ENCODE measurements at places on chromosomes 11 and 22. TPM values are rescaled to one million over a fixed set of nuclear protein-coding genes. Genes with fewer than 3 reads are reported as not detected.

DNA sequence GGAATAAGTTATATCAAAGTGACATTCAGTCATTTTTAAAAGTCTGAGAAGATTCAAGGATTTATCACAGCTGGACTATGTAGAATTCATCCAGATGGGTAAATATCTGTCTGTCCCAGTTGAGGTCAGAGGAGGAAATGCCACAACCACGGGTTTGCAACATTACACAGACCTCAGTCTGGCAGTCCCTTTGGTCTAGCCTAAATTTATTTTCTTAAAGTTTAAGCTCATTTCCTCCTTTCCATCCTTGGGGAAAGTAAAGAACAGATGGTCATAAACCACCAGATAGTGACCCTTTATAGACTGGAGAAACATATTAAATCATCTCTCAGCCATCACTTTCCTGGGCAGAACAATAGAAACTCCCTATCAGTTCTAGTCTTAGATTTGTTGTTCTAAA lies 238.4 kb upstream of the DDI1 start:
- H3K4me3 ChIP-seq, result no peak overlapping the region
- H3K4me1 ChIP-seq, result peaks cover 22% of the 10 kb centered on the region
- no peak overlapping the region for H3K27ac ChIP-seq
- H3K36me3 ChIP-seq, result no peaks in the 10 kb centered on the region
- DNase-seq, result no peak
- H3K27me3 ChIP-seq, result no peaks in the 10 kb centered on the region

DNA sequence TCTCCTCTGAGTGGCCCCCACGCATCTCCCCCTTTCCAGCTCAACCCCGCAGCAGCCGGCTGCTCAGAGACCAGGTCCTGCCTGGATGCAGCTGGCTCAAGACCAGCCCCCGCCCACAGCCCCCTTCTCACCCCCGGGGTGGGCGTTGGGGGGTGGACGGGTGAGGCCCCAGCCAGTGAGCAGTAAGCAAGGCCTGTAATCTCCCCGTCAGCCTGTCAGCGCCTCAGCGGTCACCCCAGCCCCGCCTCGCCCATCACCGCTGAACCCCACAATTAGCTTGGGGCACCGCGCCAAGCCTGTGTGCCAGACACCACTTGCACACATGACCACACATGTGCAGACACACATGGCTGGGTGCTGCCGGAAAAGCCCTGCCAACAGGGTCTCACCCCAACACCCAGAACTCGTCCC lies 5.9 kb downstream of the PLXNB2 start:
- no peaks in the 10 kb centered on the region for H3K27me3 ChIP-seq
- no peak overlapping the region for H3K4me3 ChIP-seq
- no peaks in the 10 kb centered on the region for H3K36me3 ChIP-seq
- H3K27ac ChIP-seq, result peak overlapping the region; percentile 89

The IRAG1 gene
- 123 TPM for total RNA-seq

The SLN gene
- total RNA-seq, result not detected

The CREB3L1 gene
- total RNA-seq, result 7.2 TPM

All from sigmoid colon (tissue), 7 donors.